Left lung (tissue), 14 donors: ENCODE measurements at places on chromosomes 2 and 18.

DNA sequence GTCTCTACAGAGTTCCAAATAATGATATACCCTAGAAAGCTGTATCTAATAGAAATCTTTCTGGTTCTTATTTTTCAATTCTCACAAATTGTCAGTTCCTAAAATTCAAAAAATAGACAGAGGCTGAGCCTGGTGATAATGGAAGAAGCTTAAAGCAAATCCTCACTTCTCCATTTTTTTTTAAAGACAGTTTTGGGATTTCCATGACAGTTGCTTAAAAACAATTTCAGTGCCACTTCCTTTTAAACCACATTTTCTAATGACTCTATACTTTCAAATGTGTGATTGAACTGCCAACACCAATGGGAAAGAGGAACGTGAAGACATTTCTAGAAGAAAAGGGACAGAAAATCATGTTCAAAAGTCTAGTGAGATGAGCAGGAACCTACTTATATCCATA, 4.0 kb downstream of the GKN2 start:
- DNase-seq, result no peak

DNA sequence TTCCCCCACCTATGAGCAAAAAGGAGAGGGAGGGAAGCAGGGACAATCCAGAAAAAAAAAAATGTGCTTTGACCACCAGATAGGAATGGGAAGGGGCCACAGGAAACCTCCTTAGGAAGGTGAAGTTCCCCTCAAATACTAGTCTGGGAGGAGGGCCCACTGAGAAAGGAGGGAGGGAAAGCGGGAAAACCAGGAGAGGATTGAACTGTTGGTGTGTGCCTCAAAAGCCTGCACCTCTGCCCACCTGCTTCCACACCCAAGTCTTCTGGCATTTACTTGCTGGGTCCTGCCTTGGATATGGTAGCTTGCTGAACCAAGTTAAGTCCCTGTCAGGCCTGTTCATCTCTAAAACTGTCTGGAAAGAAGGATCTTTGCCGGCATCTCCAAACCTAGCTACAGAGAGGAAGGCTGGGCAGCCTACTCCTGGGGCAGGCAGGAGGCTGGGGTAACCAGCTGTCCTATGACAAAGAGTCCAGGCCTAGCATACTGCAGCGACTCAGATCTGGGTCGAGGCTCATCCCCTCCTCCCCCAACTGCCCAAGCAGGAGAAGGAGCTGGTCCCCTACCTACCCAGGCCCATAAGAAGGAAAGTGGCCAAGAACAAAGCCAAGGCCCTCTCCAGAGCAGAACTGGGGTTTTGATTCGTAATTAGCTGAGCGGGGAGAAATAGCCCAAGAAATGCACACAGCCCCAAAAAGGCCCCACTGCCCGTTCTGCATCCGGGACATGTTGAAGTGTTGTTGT, 3.0 kb downstream of the EN1 start:
- DNase-seq, result no peak

DNA sequence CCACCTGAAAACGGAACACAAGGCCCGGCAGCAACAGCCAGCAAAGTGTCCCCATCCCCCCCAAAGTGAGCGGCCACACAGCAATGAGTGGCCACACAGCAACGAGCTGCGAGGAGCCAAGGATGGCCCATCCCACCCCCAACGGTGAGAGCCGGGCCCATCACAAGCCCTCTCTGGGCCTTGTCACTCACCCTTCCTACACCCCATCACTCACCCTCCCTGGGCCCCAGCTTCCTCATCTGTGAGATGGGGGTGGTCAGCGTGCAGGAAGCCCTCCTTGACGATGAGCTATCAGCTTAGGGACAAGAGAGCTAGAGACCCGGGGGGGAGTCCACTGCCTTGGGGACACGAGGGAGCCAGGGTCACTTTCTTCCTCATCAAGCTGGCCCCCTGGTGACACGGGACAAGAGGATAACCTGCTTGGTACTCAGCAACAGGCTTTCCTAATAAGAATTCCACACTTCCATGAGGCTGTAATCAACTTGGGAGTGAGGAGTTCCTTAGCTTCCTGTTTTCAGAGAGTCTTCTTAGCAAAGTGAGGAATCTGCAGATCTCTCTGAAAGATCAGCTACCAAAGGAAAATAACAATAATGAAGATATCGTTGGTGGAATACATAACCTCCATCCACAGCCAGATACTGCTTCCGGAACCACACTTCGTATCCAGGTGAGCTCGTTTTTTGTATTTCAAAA, 92.8 kb downstream of the HDAC4 start:
- peak; percentile 24 for DNase-seq

DNA sequence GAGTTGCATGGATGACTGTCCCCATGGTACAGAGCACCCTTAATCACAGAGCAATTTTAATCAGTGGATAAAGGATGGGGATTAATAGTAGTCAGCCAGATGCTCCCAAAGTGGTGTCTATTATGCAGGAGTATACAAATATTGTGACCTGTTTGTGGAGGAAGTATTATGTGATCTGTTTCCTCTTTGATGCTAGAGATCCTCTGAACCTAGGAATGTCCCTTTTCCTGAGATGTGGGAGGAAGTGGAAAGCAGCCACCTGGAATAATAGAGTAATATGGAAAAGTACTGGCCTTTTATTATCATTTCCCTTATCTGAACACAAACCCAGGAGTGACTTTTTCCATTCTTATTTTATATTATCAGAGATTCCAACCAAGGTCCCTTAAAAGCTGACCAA, 94.2 kb upstream of the EFEMP1 start:
- no peak for DNase-seq

DNA sequence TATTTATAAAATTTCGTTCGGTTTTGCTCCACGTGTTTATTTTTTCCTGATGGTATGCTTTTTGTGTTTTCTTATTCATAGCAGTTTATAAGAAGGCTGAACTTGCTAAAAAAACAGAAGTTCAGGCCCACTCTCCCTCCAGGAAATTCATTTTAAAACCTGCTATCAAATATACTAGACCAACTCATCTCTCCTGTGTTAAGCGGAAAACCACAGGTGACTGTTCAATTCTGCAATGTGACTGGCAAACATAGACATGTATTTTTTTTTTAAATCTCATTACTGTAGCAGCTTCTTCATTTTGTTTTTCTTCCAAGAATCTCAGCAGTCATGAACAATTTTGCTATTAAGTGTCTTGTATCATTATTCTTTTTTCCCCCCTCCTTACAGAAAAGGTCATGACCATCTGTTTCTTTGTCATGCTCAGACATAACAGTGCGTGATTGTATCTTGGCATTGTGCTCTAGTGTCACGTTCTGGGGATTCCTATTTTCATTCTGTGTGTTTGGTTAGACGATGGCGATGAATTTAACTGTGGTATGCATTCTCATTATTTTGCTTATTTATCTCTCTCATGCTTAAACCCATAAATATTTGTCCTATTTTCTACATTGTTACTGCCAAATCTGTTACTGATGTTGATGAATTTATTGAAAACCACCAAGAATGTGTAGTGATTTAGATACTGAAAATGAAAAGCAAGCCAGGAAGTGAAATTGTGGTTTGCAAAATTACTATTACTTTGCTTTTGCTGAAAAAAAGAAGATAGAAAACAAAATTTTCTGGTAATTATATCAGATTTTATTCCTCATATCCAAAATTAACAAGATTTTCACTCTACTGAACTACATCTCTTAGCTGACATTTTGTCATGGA, 74.6 kb upstream of the UNC80 start:
- DNase-seq, result no peak
